ENCODE measurements at places on chromosomes 3 and 15. TPM values are rescaled to one million over a fixed set of nuclear protein-coding genes. Genes with fewer than 3 reads are reported as not detected.

- no peak for DNase-seq
These were observed 18.6 kb downstream of the TMEM158 start for GRCh38 chr3:45207446-45207845.

The SLC35G2 gene
- 4.7 TPM for total RNA-seq

GRCh38 chr3:58680879-58681525 is 14.4 kb upstream of the FAM3D start:
- DNase-seq, result no peak

The STRIT1 gene
- total RNA-seq, result 0.38 TPM

The GP5 gene
- total RNA-seq, result 0.13 TPM

- DNase-seq, result no peak
These were observed 8.2 kb downstream of the ARPIN start for GRCh38 chr15:89904519-89904918.

DNA sequence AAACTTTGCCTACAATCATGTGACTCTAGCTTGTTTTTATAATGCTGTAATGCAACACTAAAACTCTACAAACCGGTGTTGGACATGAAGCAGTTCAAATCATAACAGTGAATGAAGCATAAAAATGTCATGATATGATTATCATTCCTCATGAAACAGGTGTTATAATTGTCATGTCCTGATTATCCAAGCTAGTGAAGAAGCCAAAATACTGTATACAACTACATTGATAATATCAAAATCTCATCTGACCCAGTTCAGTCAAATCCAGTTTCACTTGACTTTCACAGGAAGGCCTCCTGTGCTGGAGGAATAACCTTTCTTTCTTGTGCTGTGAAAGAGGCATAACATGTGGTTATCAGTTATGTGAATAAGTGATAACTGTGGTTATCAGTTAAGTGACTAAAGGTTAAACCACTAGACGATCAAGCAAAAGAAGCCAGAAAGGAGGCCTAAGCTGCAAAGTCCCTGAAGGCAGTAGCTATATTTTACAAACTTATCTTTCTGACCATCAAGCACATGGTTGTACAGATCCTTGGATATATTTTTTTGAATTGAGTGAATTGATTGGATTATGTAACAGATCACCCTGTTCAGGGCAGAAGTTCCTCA is 296.4 kb downstream of the TUSC7 start:
- DNase-seq, result no peak

The PDE8A gene
- 6.9 TPM for total RNA-seq
